ENCODE measurements at places on chromosomes 11 and 22.

GRCh38 chr22:38415561-38416321 lies 39.3 kb downstream of the KCNJ4 start:
- DNase-seq = no peak

DNA sequence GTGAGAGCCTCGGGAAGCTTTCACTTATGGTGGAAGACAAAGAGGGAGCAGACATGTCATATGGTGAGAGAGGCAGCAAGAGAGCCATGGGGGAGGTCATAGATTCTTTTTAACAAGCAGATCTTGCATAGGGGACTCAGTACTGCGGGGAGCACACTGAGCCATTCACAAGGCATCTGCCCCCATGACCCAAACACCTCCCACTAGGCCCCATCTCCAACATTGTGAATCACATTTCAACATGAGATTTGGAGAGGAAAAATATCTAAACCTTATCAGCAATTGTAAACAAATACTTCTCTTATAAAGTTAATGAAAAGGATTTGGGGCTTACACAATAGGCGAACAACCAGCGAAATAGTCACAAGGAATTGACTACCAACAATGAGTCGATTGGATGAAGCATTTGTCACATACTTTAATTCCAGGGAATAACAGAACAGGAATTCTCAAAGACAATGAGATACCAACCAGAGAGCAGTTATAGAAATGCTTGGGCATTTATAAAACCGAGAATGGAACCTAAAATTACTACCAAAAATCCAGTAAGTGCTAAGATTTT lies 7.3 kb downstream of the DDI1 start:
- DNase-seq = no peak

GRCh38 chr11:61728940-61729219 lies 23.6 kb upstream of the MYRF start:
- no peak for DNase-seq

- no peak for DNase-seq
These were observed 421.9 kb upstream of the CADM1 start for GRCh38 chr11:115926138-115926537.

- DNase-seq = no peak
These were observed 59.8 kb downstream of the SC5D start for GRCh38 chr11:121352251-121352891.

DNA sequence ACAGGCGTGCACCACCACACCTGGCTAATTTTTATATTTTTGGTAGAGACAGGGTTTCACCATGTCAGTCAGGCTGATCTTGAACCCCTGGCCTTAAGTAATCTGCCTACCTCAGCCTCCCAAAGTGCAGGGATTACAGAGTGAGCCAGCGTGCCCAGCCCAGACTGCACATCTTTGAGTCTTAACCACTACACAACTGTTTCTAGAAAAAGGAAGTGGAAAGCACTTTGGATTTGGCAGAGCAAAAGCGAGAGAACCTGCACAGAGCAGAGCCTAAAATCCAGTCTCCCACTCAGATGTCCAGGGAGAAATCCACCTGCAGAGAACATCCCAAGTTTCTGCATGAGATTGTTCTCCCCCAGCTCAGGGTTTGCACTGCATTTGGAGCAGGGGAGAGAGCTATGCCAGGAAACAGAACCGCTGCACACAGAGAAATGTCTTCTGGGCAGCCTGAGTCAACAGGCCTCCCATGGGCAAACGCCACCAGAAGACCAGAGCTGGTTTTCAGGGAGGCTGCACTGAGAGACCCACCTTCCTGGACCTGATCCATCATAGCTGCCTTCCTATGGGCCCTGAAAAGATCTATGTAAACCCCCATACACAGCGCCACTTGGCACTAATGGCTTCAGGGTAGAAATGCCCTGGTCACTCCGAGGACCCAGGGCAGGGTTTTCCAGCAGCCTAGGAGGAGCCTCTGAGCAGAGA lies 54.0 kb downstream of the RPUSD4 start:
- no peak for DNase-seq

- no peak for DNase-seq
These were observed 1286.5 kb upstream of the TENM4 start for GRCh38 chr11:80727315-80727714.

GRCh38 chr11:66659763-66660162 lies 17.9 kb downstream of the RBM4B start:
- DNase-seq = no peak

DNA sequence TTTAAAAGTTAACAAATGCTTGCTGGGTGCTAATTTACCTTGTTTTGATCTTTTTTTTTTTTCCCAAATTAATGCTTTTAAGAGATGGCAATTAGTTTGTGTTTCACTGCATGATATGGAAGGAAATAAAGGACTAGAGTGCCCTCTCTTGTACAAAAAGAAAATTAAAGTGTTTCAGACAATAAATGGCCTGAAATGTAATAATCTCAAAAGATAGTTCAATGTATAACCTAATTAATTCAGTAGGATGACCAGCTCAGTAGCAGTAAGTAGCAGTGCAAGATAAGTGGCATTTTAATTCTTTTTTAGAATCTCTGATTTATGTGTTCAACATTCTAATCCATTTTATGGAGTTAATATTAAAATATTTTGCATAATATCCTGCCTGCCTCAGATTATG lies 39.9 kb upstream of the MYO18B start:
- DNase-seq = no peak

DNA sequence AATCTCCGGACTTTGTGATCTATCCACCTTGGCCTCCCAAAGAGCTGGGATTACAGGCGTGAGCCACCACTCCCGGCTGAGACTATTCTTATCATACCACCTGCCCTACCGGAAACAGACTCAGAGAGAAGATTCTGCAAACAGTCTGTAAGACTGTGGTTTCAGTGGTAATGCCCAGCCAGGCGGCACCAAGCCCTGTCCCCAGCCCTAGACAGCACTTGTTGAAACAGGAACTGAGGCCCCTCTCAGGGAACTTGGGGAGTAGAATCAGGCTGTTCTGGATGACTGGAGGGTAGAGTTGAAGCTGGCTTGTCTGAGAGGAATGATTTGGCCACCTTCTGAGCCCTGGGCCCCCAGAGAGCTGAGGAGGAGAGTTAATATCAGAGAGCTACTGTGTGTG lies 1.3 kb upstream of the INSC start:
- no peak for DNase-seq

DNA sequence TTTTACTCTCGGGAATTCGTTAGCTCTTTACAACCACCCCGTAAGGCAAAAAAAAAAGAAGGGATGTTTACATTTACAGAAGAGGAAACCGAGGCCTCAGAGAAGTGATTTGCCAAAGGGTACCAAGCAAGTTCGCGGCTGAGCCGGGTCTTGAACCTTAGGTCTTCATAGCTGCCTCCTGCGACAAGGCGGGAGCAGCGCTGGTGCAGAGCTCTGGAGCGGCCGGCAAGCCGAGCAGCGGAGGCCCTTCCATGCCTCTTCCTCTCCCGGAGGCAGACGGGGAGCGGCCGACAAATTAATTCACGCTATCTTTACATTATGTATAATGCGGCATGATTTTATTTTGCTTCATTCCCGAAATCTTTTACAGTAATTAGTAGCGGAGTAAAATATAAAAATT lies 536.3 kb downstream of the INSC start:
- no peak for DNase-seq

DNA sequence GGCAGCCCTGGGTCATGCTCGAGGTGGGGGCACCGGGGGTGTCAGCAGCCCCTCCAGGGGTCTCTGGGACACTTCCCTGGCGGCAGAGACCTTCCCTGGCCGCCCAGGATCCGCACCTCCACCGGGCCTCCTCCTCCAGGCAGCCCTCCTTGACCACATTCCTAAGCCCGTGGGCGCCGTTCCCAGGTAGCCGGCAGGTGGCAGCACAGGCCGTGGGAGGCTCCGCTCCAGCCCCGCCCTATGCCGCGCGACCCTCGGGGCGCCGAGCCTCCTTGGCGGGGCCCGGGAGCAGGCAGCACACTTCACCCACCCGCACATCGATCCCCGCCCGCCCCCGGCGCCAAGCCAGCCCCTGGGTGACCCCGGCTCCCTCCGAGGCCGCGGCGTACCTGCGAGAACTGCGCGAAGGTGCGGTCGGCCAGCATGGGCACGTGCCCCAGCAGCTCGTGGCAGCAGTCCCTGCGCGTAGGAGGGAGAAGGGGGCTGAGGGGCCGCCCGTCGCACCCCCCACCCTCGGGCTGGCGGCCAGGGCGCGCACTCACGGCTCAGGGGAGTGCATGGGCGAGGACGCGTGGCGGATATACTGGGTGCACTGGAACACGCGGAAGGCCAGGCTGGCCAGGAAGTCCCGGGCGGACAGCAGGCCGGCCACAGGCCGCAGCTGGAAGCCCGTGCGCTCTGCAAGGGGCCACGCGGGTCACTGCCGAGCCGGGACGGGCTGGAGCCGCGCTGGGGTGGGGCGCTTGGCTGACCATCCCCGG lies 5.3 kb upstream of the INS start:
- peak; percentile 14 for DNase-seq

GRCh38 chr11:74284466-74284865 lies 27.0 kb downstream of the P4HA3 start:
- DNase-seq = no peak

GRCh38 chr11:19378814-19379213 lies 138.1 kb upstream of the E2F8 start:
- DNase-seq = no peak

GRCh38 chr11:68012843-68013610 lies 2.9 kb downstream of the ALDH3B1 start:
- DNase-seq = no peak

DNA sequence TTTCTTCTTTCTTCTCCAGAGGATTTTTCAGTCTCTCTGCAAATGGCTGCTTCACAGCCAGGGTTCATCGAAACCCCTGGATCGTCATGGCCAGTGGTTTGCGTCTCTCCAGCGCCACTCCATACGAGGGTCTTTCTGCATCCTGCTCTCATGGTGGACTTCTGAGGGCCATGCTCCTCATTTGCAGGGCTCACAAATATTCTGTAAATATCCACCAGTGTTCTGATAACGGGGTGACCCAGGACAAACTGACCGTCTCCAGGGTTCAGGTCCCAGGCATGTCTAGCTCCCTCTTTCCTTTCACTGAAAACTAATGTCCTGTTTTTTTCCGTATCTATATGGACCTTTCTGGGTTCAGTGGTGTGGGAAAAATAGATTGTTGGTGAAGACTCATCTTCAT lies 15.7 kb upstream of the VPREB1 start:
- DNase-seq = no peak

DNA sequence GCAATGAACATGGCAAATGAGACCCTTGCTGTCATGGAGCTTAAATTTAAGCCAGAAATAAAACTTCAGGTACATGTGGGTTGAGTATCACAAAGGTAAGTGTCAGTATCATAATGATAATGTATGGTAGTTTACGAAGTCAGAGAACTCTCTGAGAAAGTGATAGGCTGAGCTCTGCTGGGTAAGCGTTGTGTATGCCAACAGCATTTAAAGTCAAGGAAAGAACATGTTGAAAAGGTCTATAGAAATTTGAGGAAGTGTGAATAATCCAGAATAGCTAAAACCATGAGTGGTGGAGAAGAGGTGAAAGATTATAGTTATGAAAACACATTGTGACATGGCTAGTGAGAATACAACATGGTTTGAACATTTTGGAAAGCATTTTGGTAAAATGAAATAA lies 17.4 kb upstream of the CTSC start:
- no peak for DNase-seq

DNA sequence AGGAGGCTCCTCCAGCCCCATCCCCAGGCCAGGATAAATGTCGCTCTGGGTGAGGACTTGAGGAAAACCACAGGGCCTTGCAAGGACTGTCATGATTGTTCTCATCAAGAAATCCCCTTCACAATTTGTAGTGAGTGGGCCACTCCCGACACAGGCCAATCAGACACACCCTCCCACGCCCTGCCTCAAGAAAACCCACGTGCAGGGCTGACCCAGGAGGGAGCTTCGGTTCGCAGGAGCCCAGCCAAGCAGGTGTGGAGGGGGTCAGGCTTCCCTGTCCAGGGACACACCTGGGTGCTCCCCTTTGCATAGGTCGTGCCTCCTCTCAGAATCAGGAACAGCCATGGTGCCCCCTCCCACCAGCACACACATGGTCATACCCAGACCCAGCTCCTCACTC lies 43.2 kb downstream of the SHANK2 start:
- DNase-seq = no peak

DNA sequence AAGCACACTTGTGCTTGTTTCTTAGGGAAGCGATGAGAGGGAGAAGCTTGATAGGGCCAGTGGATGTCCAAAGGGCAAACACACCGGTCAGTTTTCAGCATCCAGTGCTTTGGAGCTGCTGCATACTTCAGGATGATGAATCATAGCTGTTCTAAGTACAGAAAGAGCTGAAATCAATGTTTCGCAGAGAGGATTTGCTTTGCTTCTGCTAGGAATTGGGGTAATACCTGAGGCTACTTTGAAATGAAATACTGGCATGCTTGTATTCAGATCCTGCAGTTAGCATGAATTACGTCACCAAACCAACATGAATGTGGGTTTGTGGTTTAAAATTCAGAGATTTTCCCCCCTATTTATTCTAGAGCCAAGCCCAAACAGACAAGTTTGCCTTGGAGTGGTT lies 41.7 kb upstream of the SC5D start:
- DNase-seq = no peak

GRCh38 chr11:43732225-43732624 lies 51.7 kb downstream of the HSD17B12 start:
- no peak for DNase-seq

GRCh38 chr11:10454878-10455631 lies at the start of gene AMPD3:
AMPD3 (plus strand) TSS chr11:10455264; CDS start chr11:10461520, 6,256 bp downstream.
- DNase-seq = no peak

- no peak for DNase-seq
These were observed 13.5 kb downstream of the MCAT start for GRCh38 chr22:43129426-43130425.

DNA sequence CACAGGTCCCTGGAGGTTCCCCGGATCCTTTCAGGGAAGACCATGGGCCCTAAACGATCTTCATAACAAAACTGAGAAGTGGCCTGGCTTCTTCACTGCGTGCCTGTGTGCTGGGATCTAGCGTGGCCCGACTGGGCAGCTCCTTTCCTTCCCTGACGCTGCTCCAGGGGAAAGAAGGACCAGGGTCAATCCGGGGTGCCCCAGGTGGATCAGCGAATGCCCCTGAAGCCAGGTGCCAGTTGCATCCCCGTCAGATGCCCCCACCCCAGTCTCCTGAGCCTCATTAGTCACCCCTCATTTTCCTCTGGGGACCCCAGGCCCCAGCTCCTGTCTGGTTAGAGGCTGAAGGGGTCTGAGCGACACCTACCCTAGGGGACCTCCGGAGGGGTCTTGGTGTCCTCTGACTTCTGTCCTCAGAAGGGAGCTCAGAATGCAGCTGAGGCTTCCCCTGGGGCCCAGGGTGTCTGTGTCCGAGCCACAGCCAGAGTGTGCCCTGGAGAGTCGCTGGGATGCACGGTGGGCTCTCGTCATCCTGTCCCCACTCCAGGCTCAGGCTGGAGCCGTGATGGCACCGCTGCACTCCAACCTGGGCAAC lies 18.7 kb upstream of the MUC6 start:
- DNase-seq = no peak

GRCh38 chr22:27419473-27419872 lies 382.1 kb downstream of the MN1 start:
- no peak for DNase-seq

Data from stimulated activated CD8-positive, alpha-beta memory T cell treated with anti-CD3 and anti-CD28 coated beads, Interleukin-2, amount 100 ng/mL, for 1 hour (primary cell).